Activated T-helper 1 cell treated with anti-CD3 and anti-CD28 coated beads, Interleukin-2, amount 50 U/mL, for 16 hours (primary cell): ENCODE measurements at places on chromosomes 4 and X.

GRCh38 chrX:9189286-9189685 lies 155.4 kb upstream of the FAM9B start:
- DNase-seq, result no peak

DNA sequence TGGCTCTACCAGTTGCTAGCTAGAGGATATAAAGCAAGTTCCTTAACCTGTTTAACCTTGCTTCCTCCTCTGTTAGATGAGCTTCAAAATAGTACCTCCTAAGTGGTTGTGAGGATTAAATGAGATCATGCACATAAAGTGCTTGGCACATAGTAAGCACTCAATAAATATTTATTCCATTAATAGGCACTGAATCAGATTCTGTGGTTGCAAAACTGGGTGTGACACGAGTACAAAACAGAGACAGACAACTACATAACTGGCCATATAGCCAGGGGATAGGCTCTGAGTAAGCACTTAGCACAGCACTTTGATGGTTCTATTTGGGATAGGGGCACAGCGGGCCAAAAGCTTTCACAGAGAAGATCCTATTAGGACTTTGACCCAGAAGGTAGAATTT lies 150.3 kb downstream of the RELL1 start:
- no peak for DNase-seq

DNA sequence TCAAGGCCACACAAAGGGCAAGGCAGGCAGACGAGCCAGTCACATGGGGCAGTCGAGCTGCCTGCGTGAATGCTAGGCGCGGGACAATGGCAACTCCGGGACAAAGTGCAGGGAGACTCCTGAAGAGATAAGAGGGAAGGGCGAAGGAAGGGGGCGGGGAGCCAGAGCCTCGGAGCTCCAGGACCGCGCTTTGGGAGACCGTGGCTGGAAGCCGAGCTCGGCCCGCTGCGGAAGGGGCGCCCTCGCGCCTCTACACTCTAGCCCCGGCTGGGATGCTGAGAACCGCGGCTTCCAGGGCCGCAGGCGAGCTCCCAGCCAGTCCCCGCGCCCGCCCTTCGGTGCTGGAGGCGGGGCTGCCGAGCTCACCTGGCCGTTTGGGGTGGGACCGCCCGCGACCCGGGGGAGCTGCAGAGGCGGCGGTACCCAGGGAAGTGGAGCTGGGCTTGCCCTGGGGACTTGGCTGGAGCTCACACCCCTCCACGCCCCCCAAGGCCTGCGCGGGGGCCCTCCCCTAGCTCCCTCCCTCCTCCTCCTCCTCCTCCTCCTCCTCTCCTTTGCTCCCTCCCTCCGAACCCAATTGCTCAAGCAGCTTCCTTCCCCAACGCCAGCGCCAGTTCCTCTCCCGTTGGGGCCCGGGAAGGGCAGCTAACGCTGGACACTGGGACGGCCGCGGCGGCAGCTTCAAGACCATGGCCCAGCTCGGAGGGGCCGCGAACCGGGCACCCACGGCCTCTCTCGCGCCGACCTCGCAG lies at the start of gene SOWAHD:
TSS of gene SOWAHD (plus strand) at position 610 of the 752 bp plus-strand sequence. CDS start at position 690, 80 bp downstream.
- no peak for DNase-seq

- DNase-seq, result no peak
Observed at GRCh38 chr4:172992648-172993378, 175.8 kb upstream of the GALNT7 start.

GRCh38 chr4:138217567-138217966 lies 24.6 kb downstream of the SLC7A11 start:
- DNase-seq, result no peak
